ENCODE measurements at places on chromosomes 3 and 15.

DNA sequence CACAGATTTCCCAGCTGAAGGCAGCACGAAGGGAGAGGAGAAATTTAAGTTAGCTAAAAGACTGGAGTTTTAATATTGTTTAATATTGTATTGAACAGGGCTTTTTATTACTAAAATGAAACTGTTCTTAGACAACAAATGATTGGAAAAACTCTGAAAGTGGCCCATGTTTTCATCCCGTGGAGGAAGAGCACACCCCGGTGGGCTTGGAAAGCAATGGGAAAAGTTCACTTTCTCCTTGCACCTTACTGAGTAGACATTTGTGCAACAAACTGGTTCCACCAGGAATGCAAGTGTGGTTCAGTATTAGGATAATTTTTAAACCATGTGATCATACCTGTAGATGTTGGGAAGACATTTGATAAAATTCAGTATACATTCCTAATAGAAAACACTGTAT is 8.2 kb upstream of the ESYT3 start:
- no peak for DNase-seq

DNA sequence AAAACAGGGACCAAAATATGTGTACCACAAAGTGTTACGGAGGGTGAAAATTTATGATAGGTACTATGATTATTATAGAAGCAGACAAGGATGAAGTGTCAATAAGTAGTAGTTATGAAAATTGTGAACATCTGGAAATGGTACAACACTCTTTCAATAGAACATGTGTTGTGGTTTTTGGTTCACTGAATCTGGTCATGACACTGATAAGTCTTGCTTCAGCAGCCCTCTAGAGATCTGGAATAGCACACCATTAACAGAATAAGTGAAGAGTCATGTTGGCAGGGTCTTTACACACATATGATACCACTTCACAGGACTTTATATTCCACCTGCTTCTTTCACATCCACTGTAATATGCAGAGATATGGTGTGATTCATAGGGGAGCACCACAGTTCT is 985.2 kb upstream of the SEMA6D start:
- no peak for DNase-seq

DNA sequence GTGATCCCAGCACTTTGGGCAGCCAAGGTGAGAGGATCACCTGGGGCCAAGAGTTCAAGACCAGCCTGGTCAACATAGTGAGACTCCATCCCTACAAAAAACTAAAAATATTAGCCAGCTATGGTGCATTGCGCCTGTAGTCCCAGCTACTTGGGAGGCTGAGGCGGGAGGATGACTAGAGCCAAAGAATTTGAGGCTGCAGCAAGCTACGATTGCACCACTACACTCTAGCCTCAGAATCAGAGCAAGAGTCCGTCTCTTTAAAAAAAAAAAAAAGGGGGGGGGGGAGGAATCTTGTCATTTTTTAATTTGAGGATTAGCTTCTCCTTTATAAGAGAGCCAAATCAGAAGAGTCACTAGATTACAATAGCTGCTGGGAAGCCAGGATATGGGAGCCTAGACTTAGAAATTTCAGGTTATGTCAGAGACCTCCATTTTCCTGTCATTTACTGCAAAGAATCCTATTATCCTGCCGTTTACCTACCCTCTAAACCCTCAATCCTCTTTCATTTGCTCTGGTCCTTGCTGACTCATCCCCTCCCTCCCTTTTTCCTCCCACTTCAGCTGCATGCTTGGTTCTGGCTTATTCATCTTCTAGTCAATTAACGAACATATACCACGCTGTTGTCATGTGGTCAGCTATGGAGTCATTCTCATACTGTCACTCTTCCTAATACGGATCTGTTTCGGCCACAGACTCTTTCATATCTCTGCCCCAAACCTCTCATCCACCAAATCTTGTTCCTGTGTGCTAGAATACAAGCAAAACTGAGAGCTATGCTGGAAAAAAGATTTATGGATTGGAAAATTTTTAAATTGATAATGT is 83.8 kb upstream of the PPIB start:
- DNase-seq = no peak

GRCh38 chr15:43258781-43259180 is 7.9 kb downstream of the TGM5 start:
- no peak for DNase-seq

Measured in right lobe of liver (tissue), 6 donors.